Cortex of kidney (tissue), 1 donor: ENCODE measurements at places on chromosomes 7 and 10.

- DNase-seq, result no peak
These were observed 1.6 kb downstream of the HOXA13 start for GRCh38 chr7:27198138-27198841.

GRCh38 chr7:36863901-36864701, 139.8 kb upstream of the AOAH start:
- DNase-seq, result no peak

- DNase-seq, result no peak
These were observed 56.8 kb upstream of the YAE1 start for GRCh38 chr7:39509436-39509835.

DNA sequence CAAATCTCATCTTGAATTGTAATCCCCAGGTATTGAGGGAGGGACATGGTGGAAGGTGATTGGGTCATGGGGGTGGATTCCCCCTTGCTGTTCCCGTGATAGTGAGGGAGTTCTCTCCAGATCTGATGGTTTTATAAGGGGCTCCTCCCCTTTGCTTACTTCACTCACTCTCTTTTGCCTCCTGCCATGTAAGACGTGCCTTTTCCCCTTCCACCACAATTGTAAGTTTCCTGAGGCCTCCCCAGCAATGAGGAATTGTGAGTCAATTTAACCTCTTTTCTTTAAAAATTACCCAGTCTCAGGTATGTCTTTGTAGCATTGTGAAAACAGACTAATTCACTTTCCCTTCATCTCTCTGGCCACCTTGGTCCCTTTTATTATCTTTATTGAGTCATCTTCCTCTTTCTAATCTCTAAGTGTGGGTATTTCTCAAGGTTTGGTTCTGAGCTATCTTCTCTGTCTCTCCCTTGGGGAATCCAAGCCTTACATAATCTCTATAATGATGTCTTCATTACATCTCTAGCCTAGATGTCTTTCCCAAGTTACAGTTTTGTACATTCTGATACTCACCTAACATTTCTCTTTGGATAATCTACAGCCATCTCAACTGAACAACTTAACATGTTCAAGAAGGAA, 99.1 kb upstream of the JCAD start:
- no peak for DNase-seq

- DNase-seq, result no peak
These were observed 164.2 kb downstream of the KMT2E start for GRCh38 chr7:105178177-105178576.

GRCh38 chr10:62326176-62326575, 48.0 kb upstream of the ZNF365 start:
- DNase-seq, result no peak

DNA sequence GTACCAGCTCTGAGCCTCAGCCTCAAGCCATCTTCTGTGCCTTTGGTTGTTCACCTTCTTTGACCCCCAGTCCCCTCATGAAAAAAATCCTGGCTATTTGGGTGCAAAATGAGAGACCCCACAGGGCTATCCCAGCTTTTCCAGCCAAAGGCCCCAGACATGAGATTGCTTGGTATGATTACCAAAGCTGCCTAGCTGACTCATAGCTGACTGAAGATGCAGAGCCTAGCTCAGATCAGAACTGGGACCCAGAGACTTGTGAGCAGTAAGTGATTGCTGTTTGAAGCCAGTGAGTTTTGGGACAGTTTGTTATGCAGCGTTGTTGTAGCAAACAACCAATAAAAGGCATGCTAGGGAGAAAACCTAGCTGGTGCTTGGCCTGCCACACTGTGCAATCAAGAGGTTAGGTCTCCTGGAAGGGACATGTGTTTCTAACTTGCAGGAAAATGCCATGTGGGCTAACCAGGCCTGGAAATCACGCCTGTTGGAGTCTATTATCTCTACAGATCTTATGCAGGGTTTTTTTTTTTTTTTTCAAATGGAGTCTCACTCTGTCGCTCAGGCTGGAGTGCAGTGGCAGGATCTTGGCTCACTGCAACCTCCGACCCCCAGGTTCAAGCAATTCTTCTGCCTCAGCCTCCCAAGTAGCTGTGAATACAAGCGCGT, 48.0 kb upstream of the DAGLB start:
- no peak for DNase-seq

DNA sequence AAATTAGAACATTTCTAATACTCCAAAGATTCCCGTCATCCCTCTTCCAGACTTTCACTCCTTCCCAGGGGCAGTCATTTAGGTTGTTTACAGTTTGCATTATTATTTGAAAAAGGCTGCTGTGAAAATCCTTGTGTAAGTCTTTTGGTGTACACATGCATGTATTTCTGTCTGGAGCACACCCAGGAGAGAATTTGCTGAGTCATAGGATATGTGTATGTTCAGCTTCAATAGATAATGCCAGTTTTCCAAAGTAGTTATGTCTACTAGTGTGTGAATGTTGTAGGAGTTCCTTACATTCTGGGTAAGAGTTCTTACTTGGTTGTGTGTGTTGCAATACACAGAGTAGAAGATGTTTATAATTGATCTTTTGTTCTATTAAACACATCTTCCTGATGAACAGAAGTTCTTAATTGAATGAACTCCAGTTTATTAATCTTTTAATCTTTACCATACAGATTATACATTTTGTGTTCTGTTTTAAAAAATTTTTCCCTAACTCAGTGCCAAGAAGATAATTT, 25.3 kb downstream of the CROT start:
- DNase-seq, result no peak

DNA sequence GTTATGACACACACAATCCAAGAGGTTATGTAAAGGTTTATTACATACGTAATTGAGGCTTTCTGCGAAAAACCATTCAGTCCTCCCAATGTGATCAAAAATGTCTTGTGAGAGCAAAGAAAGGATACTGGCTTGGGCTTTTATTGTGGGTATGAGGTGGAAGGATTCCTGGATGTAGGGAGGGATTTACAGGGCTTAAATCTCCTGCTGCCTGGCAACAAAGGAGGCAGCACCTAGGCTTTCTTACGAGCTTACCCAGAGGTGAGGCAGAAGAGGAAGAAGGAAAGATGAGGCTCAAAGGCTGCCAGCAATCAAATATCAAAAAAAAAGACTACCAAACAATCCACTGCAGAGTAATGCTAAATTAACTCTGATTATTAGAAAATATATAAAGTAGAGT, 1149.5 kb upstream of the POT1 start:
- DNase-seq, result no peak

DNA sequence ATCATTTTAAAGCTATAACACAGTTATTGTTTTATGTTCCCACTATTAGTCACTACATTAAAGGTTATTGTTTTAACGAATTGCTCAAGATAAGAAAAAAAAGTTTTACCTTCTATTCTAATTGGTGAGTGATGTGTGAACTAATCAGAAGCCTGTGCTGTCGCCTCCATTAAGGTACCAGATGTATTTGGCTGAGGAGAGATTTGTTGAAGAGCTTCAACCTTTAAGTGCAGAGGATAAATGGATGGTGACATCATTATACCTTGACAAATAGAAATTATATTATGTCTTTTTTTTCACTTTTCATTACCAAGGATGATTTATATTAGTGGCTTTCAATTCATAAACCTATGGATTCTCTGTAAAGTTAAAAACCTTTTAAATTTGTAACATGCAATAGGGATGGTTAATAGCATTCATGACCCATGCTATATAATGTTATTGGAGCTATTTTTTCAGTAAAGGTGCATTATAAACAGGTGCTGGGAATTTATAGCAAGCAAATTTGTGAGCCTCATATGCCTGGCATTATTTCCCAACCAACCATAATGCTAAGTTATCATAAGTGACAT, 97.0 kb upstream of the NPVF start:
- no peak for DNase-seq

DNA sequence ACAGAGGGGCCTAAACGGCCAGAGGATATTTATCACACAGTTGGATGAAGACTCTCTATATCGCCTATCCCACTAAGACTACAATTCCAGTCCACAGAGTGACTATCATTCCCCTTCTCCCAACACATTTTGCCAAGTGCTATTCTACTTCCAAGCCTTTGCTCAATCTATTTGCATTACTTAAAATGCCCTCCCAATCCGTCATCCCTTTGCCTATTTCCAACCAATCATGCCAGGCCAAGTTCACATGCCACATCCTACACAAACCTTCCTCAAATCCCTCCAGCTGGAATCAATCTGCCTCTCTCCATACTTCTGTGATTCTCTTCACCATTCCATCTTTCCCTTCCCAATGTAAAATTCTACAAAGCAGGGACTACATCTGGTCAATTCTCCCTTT, 38.2 kb downstream of the SMURF1 start:
- no peak for DNase-seq

DNA sequence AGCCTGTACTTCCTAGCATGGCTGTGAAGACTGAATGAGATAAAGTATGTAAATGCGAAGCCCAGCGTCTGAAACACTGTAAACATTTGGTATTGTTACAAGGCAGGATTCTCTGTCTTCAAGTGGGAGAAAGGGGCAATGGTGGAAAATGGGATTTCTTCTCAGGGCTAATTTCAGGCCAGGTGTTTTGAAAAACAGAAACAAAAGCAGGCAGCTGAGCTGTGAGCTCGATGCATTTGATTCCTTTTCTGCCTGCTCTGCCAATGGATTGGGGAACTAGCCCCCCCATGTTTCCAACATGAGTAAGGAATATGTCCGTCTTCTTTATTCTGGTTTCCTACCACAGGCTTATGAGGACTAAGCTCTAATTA, 732.1 kb upstream of the AUTS2 start:
- DNase-seq, result no peak

DNA sequence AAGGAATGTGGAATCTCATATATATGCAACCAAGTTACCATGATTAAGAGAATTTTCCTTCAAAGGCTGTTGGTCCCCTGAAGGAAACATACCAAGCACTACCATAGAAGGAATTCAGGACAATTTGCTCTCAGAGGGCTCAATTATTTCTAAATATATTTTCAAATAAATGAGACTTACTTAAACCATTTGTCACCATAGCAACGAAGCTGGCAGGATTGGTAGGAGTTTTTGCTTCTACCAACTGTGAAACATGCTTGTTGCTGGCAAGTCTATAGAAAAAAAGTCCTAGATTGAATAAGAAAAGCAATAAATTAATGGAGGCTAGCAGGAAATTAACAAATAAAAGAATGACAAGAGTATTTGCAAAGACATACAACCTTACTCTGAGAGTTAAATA, 156.9 kb upstream of the NPSR1 start:
- no peak for DNase-seq

DNA sequence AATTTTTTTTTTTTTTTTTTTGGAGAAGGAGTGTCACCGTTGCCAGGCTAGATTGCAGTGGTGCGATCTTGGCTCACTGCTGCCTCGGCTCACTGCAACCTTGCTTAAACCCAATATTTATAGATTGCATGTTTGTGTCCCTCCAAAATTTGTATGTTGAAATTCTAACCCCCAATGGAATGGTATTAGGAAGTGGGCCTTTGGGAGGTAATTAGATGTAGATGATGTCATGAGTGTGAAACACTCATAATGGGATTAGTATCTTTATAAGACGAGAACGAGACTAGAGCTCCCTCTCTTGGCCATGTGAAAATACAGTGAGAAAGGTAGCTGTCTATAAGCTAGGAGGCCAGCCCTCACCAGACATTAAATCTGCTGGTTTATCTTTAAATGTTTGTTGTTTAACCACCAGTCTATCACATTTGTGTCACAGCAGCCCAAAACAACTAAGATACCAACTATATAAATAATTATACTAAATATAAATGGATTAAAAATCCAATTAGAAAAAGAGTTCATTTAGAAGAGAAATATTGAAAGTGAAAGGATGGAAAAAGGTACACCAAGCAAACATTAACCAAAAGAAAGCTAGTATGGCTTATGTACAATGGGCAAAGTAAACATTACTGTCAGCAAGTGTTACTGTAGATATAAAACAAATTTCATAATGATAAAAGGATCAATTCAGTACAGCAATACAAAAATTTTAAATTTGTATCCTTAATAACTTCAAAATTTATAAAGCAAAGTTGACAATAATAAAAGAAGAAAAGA, 9.3 kb downstream of the TCAF1 start:
- DNase-seq, result no peak

DNA sequence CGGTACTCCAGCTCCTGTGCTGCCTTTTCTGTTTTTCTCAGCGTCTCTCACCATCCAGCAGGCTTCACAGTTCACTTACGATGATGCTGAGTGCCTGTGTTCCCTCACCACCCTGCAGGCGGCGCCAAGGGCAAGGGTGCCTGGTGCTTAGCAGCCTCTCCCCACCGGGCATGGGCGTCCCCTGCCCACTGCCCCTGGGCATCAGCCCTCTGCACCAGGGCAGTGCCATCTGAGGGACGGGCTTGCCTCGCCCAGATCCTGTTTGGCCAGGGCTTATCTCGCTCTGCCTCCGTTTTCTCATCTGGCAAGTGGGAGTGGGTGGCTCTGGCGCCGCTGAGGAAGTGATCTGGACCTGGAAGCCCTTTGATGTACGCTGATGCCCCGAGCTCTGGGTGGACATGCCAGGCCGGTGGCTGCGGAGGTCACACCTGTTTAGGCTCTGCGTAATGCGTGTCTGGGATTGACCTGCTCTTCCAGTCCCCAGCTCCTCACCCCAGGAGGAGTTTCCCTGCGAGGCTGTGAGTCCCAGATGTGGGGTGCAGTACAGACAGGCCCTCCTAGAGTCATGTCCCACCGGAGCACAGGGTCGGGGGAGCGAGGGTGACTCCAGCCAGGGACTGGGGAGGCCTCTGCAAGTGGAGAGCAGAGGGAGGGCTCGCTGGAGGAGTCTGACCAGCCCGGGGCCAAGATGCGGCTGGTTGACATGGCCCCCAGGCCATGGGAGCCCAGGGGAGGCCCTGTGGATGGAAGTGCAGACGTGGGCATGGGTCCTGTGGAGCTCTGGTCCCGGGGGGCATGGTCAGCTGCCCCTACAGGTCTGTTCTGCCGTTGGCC, 11.8 kb downstream of the TTYH3 start:
- no peak for DNase-seq

DNA sequence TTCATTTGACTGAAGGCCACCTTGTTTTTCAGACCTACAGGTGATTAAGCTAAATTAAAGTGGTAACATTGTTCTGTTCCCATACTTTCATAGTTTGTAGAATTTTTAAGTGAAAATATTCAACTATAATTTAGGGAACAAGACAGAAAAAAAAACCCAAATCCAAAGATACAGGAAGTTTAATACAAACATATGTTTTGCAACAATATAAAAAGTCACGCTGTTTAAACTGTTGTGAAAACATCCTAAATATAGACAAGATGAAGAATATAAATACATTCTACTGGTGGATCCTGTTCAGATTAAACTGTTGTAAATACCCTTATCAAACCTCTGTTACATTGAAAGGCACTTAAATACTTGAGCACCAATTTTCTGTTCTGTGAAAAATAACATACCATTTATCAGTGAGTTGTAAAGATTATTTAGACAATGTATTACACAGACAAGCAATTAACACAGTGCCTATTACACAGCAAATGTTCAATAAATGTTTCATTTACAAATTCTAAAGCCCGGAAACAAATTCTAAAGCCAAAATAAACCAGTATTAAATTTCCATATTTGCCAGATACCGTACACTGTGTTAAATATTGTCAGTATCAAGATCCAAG, 14.2 kb downstream of the ASZ1 start:
- no peak for DNase-seq

GRCh38 chr7:144415858-144416257, 12.4 kb upstream of the NOBOX start:
- no peak for DNase-seq
